ENCODE measurements at places on chromosomes 12 and 14. TPM values are rescaled to one million over a fixed set of nuclear protein-coding genes. Genes with fewer than 3 reads are reported as not detected.

DLK1 gene
- total RNA-seq = not detected

RESF1 gene
- total RNA-seq = 20.3 TPM

MIA2 gene
- total RNA-seq = 5.6 TPM

GPR135 gene
- total RNA-seq = 0.82 TPM

IL26 gene
- total RNA-seq = 0.35 TPM

STAC3 gene
- 0.08 TPM for total RNA-seq

TMEM63C gene
- 2.0 TPM for total RNA-seq

TAS2R46 gene
- total RNA-seq = 1.9 TPM

ZNF740 gene
- total RNA-seq = 11.2 TPM

LGR5 gene
- 2.3 TPM for total RNA-seq

SOAT2 gene
- total RNA-seq = not detected

DYRK4 gene
- 23.2 TPM for total RNA-seq

TSHR gene
- not detected for total RNA-seq

LALBA gene
- total RNA-seq = not detected

PELI2 gene
- total RNA-seq = 67.4 TPM

IL31 gene
- not detected for total RNA-seq

TGM1 gene
- total RNA-seq = 1.6 TPM

SIX6 gene
- not detected for total RNA-seq

TPH2 gene
- not detected for total RNA-seq

KRT71 gene
- not detected for total RNA-seq

TCL1B gene
- not detected for total RNA-seq

RNASE3 gene
- not detected for total RNA-seq

COX8C gene
- total RNA-seq = not detected

CARMIL3 gene
- total RNA-seq = 0.08 TPM

KRT77 gene
- total RNA-seq = not detected

COL2A1 gene
- not detected for total RNA-seq

TIGAR gene
- total RNA-seq = 3.4 TPM

CEBPE gene
- not detected for total RNA-seq

OASL gene
- total RNA-seq = 0.23 TPM

MLEC gene
- total RNA-seq = 106 TPM

GALNT16 gene
- 0.98 TPM for total RNA-seq

SCNN1A gene
- 0.15 TPM for total RNA-seq

BATF gene
- 0.12 TPM for total RNA-seq

MIP gene
- not detected for total RNA-seq

CCDC38 gene
- total RNA-seq = not detected

All from smooth muscle cell of the coronary artery (primary cell).